ENCODE measurements at places on chromosomes 5 and 9.
A peak's percentile ranks its signal among the peaks of the same experiment; 100 is the strongest.

- DNase-seq = peak; percentile 47
These were observed 39.5 kb downstream of the SNCAIP start for GRCh38 chr5:122351416-122352157.

DNA sequence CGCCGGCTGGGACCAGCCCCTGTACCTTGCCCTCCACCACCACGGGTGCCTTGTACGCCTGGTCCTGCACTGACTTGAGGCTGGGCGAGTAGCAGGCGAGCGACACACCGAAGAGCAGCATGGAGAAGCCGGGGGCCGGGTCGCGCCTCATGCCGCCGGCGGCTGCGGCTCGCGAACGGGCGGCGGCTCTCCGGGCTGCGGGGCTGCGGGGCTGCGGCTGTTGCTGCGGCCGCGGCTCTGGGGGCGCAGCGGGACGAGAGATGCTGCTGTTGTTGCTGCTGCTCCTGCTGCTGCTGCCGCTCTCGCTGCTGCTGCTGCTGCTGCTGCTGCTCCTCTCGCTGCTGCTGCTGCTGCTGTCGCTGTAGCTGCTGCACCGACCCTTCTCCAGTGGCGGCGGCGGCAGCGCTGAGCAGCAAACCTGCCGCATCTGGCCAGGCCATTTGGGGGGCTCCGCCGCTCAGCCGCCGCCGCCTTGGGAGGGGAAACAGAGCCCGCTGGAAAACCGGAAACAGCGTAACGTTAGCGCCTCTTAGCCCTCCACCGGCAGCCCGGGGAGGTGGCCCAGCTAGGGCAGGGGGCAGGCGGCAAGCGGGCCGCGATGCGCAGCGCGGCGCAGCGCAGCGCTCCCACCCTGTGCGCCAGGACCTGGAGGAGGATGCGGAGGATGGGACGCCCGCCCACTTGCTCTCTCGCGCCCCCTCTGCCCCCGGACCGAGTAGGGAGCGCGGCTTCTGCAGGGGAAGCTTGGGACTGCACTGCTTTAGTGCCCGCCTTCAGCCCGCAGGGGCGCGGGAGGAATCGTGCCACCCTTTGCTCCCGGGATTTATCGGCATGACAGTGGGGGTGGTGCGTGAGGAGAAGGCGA, at the start of gene NRG2:
NRG2 (minus strand) TSS at position 657 of the 865 bp plus-strand sequence.
- DNase-seq = no peak

- no peak for DNase-seq
These were observed 405.2 kb downstream of the ZNF608 start for GRCh38 chr5:124341066-124341858.

GRCh38 chr5:158552241-158552640, 547.5 kb downstream of the EBF1 start:
- no peak for DNase-seq

- DNase-seq = no peak
These were observed 79.7 kb downstream of the SEMA6A start for GRCh38 chr5:116494784-116495450.

GRCh38 chr9:74373348-74373747, 123.8 kb upstream of the RORB start:
- no peak for DNase-seq

GRCh38 chr5:123873846-123874245, 361.9 kb downstream of the CSNK1G3 start:
- DNase-seq = no peak

DNA sequence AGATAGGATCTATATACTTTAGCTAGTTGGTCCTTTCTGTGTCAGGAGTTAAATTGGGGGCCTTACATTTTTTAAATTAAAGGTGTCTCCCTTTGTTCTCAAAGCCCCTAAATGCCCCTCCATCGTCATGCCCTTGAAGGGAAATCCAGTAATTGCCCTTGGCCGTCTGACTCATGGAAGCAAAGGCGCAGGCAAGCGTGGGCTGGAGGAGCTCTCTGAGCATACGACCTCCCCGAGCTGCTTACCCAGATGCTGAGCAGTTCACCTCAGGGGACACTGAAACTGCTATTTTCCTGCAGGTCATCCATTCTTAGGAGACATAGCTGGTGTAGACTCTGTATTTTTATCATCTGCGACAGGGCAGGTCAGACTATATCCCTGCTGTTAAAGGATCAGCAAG, 23.0 kb downstream of the PCSK1 start:
- no peak for DNase-seq

DNA sequence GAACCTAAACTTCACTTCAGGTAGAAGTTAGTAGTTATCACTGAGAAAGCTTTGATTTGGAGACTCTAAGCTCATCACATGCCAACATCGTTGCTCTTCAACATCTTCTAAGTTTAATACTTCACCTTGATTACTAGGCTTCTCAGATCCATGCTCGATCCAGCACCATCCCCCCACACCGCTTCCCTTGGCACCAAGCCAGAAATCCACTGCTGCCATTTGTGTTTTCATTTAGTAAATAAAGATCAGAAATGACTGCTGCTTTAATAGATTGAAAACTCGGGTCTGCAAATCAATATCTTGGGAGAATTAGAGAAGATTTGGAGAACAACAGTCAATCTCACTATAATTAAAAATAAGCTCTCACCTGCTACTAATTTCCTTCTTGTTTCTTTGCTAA, 214.7 kb upstream of the NR4A3 start:
- DNase-seq = no peak

DNA sequence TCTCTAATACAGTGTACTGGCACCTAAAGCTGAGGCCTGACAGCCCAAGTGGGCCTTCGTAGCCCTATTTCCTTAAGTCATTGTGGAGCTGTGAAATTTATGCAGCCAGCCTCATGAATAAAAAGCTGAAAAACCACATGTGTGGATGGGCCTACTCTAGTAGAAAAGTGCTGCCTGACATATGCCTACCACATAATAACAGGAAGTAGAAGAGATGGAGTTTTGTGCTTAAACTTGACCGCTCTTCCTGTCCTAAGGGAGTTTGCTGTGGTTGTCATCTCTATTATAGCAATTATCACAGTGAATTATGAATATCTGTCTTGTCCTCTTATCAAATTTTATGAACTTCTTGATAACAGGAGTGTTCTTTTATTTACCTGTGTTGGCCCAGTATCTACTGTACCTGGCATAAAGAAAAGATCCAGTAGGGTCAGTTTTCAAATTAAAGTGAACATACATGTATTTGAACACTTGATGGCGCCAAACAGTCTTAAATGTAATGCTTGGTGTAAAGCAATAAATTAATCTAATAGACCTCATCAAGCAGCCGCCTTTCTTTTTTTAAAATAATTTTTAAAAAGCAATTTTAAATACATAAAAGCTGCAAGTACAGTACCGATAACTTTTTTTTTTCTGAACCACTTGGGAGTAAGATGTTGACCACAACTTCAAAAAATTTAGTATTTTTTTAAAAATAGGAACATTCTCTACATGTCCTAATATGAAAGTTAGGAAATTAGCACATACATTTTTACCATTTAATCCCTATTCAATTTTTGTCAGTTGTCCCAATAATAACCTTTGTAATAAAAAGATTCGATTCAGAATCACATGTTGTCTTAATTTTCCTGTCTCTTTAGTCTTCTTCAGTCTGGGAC, 51.0 kb downstream of the FKTN start:
- DNase-seq = peak; percentile 9

DNA sequence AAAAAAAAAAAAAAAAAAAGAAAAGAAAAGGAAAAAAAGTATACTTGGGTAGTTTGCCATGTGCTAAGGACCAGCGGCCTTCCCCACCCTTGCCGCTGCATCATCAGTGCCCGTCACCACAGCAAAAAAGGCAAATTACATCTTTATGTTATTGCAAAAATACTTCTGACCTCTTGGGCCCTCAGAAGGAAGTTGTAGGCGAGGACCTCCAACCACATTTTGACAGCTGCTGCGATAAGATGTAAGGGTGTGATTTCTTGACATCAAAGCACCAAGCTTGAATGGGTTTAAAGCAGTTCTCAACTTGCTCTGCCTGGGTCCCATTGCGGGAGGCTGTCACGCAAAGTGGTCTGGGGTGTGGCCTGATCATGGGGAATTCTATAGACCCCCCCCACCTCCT, 39.2 kb downstream of the DMRT1 start:
- DNase-seq = no peak

- no peak for DNase-seq
These were observed 35.2 kb upstream of the PAM start for GRCh38 chr5:102719886-102720285.

DNA sequence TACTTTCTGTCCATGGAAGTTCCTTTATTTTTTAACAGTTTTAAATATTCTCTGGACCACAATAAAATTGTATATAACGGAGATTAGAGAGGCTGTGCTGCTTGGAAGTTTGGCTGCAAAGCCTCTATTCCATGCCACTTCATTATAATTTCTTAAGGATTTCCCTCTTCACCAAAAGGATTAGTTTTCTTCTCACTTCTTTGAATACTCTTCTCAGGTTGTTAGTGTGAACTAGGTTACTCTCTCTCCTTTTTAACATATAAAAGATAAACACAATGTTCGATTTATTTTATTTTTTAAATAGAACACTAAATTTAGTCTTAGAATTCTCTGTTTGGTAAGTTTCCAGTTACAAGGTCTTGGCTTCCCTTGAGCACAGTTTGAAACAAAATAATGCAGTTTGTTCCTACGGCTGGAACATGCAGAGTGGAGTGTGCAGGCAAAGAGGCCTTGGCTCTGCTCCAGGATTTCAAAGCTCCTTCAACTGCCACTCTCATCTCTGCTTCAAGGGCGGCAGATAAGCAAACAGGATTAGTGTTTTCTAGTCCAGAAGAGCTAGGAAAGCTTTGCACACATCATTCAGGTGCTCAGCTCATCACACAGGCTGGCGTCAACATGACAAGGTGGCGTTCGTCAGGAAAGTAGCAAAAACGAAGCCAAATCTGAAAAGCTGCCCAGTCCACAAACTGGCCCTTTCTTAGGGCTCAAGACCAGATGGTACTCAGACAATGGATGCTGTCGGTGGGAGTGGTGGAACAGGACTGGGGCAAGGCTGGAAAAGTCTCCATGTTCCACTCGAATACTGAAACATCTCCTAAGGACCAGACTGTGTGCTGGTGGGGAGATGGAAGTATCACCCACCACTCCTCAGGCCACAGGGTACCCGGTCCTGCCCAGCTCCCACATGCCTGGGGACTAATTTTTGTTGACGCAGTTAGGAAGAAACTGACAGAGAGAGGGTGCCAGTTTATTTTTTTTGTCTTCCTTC, 286.6 kb downstream of the CRB2 start:
- DNase-seq = no peak

- DNase-seq = no peak
These were observed 1.1 kb downstream of the CRAT start for GRCh38 chr9:129109537-129109903.

GRCh38 chr9:127358770-127359169, 38.2 kb upstream of the SLC2A8 start:
- no peak for DNase-seq

- DNase-seq = no peak
These were observed 143.8 kb downstream of the MAST4 start for GRCh38 chr5:66739951-66740350.

DNA sequence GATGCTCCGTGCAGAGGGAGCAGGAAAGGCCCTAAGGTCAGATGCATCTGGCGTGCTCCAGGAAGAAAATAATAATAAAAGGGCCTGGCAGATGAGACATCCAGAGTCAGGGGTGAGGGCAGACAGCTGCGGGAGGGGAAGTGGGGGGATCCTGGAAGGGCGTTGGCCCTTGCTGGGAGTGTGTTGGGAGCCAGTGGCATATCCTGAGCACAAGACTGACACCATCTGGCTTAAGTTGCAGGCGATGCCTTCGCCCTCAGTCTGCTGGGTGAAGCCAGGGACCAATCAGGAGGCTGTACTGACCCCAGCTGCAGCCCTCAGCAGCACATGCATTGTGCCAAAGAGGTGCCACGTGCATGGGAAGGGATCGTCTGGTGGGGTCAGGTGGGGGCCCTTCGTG, 3.8 kb downstream of the OR2V2 start:
- DNase-seq = no peak

DNA sequence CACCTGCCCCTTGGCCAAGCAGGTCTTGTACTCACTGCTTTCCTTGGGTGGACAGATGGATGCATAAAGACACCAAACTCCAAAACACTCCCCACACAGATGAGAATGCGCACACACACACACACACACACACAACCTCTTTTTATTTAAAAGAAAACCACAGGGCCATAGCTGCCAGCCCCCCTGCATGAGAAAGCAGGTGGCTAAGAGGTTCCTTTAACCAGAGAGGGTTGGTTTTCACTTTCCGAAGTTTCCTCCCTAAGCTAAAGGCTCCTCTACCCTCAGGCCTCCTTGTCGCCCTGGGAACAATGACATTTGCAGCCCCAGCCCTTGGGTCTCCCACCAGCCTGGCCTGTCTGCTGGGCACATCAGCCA, 11.1 kb downstream of the NR5A1 start:
- DNase-seq = no peak

GRCh38 chr5:35899800-35900199, 38.6 kb downstream of the CAPSL start:
- DNase-seq = no peak

DNA sequence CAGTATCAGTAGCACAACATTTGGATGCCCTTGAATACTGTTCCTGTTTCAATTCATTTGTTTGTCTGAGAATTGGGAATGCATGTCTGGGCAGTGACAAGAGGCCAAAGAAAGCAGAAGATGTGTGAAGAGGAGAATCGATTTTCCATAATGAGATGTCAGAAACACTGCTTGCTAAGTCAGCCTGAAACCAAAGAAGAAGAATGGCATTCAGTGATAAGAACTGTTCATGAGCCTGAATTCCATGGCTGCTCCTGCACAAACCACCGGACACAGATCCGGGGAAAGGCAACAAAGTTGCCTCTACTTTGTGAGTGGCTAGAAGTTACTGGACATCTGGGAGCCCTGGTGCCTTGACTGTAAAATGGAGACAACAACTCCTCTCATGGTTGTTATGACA, 207.2 kb upstream of the RASEF start:
- DNase-seq = no peak

- no peak for DNase-seq
These were observed 29.0 kb downstream of the PDE6A start for GRCh38 chr5:149915392-149916260.

DNA sequence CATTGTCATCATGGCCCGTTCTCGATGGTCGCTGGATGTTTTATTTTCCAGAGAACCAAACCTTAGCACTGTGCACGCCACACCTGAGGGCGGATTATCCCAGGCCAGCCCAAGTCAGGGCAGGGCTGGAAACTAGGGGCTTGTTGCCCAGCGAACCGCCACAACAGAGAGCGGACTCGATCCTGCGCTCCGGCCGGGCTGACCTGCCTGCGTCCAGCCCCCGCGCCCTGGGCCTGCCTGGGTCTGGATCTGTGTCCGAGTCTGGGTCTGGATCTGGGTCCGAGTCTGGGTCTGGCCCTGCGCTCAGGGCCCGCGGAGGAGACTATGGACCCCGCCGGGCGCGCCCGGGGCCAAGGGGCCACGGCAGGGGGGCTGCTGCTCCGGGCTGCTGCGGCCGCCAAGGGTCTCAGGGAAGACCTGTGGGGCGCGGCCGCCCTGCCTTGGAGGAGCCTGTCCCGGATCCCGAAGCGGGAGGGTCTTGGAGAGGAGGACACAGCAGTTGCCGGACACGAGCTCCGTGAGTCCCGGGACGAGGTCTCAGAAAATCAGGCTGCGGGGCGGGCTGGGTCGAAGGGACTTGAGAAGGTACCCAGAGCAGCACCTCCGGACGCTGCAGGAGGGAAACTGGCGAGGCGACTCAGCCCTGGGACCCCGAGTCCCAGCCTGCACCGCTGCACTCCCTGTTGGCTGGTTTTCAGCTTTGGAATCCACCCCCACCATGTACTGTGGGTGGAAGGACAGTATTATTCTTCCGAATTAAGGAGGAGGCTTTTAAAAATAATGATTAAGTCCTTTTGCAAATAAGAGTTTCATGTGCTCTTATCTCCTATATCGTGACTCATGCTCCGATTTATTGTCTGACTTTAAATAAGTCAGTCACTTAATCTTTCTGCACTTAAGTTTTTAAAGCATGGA, at the start of gene ANKDD1B:
ANKDD1B (plus strand) TSS at position 143 of the 915 bp plus-strand sequence; CDS start at position 325, 182 bp downstream.
- no peak for DNase-seq

Measured in GM04504 (cell line).